ENCODE measurements at places on chromosomes 4 and X.

GRCh38 chr4:15314974-15315373 is 112.9 kb upstream of the C1QTNF7 start:
- DNase-seq = no peak

DNA sequence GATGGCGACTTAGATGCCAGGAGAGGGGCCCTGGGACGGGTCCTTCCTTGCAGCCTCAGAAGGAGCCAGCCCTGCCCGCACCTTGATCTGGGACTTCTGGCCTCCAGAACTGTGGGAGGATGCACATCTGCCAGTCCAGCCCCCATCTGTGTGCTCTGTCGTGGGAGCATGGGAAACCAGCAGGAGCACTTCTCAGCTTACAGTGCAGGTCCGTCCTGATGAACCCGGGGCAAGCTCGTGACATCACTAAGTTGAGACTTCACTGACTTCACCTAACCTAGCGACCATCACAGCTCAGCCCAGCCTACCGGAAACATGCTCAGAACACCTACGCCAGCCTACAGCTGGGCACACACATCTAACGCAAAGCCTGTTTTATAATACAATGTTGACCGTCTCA is 38.1 kb downstream of the ABLIM2 start:
- no peak for DNase-seq

DNA sequence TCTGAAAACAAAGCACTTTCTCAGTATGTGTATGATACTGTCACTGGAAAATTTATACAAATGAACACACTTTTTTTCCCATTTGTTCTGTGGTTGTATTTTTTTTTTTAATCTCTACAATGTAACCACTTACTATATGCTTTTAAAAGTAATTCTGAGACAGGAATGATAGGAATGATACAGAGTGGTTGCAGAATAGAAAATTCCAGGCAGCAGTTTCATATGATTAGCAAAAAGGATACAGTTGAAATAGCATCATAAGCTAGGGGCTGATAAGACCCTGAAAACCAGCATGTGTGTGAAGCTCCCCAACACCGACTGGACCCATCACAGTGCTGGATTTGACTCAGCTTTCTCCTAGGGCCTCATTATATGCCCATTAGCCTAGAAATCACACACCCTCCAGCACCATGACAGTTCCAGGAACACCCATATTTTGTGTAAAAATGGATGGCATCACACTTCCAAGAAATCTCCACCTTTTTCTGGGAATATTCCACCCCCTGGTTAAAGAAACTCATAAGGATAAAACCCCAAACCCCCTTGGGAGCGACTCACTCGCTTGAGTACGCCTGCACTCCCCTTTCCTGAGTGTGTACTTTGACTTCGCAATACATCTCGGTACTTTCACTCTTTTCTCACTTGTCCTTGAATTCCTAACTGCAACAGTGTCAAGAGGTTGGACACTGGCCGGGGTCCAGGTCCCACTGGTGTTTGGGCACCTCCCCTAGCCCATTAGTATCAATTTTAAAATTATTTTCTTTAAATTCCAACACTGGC is 77.4 kb upstream of the AGA start:
- DNase-seq = no peak

GRCh38 chrX:103533511-103534216 is 14.4 kb upstream of the RAB40A start:
- DNase-seq = peak; percentile 2

GRCh38 chrX:3403748-3404147 is 57.3 kb upstream of the MXRA5 start:
- DNase-seq = no peak

DNA sequence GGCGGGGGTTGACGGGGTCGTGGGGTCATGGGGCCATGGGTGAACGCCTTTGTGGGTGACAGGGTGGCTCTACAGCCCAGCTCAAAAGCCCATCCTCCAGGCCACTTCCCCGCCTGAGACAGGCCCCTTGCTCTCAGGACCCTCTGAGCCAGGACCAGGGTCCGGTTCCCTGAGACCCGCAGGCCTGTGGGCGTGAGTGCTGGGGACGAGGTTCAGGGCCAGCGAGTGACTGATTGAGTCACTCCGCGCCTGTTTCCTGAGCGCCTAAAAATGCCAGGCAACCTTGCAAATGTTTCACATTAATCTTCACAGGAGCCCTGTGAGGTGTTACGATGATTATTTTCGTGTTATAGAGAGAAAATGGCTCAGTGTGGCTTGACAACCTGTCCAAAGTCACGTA is 97.8 kb downstream of the ZNF674 start:
- peak; percentile 19 for DNase-seq

DNA sequence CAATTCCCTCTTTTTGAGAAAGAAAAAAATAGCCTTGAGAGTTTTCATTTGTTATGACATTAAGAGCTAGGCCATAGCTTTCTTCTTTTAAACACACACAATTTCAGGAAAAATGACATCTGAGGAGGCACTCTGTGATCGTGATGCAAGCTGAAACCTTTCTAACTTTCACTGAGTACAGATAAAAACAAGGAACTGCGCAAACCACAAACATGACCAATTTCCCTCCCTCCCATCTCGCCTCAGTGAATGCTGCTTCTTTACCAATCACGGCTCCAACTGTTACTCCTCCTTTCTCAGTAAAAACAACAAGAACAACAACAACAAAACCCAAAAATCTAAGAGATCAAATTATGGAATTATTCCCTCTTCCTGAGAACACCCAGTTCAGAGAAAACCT is 626.8 kb downstream of the TLL1 start:
- DNase-seq = no peak
